ENCODE measurements at places on chromosomes 7 and 10.

- DNase-seq, result no peak
These were observed 120.9 kb upstream of the KAT6B start for GRCh38 chr10:74705358-74705980.

- no peak for DNase-seq
These were observed 5.2 kb downstream of the PSMG3 start for GRCh38 chr7:1564603-1565022.

DNA sequence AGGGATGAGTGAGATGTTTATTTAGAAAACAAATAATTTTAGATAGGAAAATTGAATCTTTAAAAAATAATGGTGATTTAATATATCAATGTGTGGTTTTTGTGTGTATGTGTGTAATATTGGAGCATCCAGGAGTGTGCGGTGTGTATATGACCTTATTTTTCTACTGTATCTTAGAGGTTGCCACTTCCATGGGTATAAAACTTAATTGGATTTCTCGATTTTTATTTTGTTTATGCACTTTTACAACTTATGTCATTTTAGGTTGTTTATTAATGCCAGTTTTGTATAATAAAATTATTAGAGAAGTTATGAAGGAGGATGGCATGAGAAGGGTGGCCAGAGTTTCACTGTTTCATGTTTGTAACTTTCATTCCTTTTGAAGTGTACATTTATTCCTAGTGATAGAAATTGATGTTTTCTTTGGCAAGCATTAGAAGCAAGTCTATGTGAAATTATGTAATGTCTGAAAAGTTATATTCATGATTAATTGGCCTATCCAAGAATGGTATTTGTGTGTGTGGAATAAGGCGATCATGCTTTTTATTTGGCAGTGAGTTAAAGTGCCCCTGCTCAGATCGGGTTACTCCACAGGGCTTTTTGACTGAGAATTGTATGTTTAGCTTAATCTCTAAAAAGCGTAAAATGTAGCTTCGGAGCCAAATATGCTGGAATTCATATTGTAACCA, 110.3 kb downstream of the KAT6B start:
- no peak for DNase-seq

DNA sequence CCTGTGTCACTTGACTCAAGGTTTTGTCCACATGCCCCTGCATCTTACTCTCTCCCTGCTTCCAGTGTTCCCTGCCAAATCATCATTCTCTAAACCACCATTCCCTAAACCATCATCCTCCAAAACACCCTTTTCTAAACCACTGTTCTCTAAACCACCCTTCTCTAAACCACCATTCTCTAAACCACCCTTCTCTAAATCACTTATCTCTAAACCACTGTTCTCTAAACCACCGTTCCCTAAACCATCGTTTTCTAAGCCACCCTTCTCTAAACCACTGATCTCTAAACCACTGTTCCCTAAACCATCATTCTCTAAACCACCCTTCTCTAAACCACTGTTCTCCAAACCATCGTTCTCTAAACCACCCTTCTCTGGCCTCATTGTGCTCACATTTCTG, 142.1 kb downstream of the CXCL12 start:
- DNase-seq, result no peak

DNA sequence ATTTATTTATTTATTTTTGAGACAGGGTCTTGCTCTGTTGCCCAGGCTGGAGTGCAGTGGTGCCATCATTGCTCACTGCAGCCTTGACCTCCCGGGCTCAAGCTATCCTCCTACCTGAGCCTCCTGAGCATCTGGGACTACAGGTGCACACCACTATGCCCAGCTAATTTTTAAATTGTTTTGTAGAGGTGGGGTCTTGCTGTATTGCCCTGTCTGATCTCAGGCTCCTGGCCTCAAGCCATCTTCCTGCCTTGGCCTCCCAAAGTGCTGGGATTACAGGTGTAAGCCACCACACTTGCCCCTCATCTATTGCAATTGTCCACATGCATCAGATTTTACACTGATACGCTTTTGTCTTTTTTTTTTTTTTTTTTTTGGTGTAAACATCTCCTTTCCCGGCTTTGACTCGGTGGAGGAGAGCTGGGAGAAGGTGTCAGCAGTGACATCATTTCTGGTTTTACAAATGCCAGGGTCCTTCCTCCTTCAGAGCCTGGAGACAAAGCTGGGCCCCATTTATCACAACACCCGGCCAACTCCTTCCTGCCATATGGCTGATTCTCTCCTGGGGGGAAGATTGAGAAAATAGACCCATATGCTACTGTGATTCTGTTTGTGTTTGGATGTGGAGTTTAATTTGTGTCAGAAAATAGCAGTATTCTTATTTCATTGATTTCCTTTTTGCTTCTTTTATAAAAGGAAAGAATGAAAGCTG, 61.3 kb downstream of the GALNT17 start:
- DNase-seq, result no peak

DNA sequence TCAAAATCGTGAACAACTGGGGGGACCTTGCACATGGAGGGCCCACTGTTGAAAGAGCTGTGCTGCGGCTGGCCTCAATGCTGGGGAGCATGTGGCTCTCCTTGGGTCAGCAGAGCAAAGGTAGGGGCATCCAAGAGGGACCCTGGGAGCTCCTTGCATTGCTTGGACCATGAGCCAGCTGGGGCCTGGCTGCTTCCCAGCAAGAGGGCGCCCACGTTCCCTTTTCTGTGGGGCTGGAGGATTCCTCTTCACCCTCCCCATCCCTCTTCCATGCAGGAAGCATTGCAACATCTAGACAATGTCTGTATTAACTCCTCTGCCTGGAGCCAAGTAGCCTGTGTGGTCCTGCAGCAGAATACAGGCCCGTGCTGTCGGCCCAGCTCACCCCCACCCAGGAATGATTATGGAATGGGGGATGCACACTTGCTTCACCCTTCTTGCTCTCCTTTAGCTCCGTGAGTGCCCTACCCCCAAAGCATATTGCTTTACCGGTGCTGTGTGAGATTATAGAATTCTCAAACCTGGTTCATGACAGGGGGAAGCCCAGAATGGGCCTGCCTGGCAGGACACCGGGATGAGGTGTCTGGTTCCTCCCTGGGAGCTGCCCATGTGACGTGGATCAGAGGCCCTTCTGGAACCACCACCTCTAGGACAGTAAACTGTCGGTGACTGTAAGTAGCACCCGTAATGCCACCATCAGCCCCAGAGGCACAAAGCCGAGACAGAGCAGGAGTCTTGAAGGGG, 61.9 kb downstream of the SYPL1 start:
- DNase-seq, result no peak

DNA sequence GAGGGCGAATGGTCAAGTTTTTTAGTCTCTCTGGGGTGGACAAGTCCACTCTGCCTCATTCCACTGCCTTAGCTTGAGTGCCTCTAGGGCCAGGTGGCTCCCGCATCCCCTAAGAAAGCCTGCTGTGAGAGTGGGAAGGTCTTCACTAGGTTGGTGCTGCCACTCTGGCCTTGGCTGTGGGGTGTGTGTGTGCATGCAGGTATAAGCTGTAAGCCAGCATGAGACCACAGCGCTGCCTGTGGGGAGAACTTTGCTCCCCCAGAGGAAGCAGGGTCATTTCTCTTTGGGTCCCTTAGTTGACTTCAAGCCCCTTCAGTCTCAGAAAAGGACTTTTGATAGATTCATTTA, 25.5 kb upstream of the PCBD1 start:
- DNase-seq, result no peak

DNA sequence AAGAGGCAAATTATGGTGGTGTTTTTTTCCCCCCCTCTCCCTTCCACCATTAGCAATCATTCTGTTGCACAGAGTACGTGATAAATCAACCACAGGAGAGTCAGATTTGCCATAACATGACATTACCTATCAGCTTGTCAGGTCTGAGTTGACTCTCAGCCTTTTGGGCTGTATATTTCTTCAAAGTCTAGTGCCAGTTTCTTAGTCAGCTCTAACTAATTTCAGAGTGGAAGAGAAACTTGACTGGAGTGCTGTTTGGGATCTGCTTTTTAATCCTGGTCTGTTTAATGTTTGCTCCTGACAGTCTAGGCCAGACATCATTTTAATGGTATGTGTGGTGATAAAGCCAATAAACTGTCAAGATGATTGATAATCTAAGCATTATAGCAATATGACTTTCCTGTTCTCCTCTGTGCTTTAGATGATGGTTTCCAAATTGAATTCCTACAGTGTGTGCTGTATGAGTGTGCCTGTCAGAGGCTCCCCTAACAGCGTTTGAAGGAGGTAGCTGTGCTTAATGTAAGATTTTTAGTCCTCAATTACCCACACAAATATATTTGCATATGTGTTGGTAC, 76.9 kb downstream of the LRMDA start:
- DNase-seq, result no peak

DNA sequence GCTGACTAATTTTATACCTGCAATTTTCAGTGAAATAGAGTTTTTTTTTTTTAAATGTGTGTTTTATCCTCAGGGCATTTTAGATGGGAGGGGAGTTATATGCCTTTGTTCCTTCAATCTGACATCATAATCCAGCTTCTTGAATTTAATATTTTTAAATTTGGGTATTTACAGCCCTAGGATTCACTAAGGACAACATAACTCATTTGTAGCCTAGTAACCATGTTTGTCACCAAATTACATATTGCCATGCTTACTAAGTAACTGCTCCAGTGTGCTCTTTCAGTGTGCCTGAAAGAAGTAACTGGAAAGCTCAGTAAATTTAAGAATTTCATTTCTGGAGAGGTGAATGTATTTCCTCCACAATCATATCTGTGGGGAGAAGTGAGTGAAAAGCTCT, 56.8 kb upstream of the DGKB start:
- no peak for DNase-seq

DNA sequence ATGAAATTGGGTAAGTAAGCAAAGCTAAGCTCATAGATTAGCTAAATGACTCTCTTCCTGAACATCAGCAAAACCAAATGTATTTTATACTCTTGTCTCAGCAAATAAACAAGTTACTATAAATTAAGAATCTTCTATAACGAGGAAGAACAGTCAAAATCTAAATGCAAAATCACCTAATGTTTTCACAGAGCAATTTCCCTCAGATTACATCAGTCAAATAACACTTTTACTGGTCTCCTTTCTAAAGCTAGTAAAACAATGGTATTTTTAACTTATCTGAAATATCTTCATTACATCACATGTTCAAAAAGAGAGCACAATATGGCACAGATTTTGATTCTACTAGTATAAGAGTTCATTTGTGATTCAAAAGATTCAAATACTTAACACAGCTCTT, 16.5 kb upstream of the GPR22 start:
- DNase-seq, result no peak

- DNase-seq, result no peak
These were observed 101.0 kb downstream of the CDCA7L start for GRCh38 chr7:21844742-21845141.

DNA sequence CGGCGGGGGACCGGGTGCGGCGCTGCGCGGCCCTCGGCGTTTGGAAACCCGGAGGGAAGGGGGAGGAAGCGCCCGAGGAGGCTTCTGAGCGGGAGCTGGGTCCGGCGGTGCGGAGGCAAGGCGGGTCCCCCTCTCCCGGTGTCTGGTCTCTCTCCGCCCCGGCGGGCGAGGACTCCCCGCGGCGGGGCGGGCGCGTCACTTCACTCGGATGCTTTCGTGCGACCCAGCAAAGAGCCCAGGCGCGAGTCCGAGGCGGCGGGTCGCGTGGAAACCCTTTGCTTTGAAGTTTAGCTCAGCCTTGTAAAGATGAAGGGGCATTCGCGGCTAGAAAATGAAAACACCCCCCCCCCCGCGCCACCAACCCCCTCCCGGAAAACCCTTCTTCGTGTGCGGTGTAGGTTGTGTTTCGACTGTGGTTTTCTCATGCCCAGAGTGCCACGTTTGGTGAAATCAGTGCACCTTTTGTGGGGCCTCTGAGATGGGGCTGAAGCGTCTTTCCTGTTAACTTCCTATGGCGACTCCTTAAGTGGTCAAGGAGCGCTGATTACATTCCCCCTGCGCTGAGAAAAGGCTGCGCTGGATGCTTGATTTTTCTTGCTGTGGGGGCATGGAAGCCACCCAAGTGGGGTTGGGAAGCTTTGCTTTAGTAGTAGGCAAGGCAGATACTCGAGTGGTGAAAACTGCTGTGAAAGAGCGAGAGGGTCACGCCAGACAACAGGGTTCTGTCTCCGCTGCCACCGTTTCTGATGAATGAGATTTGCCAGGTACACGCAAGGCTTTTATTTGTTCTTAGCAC, 876 bp downstream of the GNAI1 start:
- DNase-seq, result peak; percentile 70

- no peak for DNase-seq
These were observed 32.8 kb downstream of the GSAP start for GRCh38 chr7:77383333-77383740.

GRCh38 chr7:54242776-54243175, 299.4 kb upstream of the VSTM2A start:
- no peak for DNase-seq

GRCh38 chr7:98970016-98970615, 91.8 kb downstream of the TRRAP start:
- no peak for DNase-seq

All from activated CD8-positive, alpha-beta memory T cell treated with anti-CD3 and anti-CD28 coated beads, Interleukin-2, amount 50 U/mL, for 48 hours (primary cell).